Foreskin fibroblast (primary cell): ENCODE measurements at places on chromosomes 6 and 20.

DNA sequence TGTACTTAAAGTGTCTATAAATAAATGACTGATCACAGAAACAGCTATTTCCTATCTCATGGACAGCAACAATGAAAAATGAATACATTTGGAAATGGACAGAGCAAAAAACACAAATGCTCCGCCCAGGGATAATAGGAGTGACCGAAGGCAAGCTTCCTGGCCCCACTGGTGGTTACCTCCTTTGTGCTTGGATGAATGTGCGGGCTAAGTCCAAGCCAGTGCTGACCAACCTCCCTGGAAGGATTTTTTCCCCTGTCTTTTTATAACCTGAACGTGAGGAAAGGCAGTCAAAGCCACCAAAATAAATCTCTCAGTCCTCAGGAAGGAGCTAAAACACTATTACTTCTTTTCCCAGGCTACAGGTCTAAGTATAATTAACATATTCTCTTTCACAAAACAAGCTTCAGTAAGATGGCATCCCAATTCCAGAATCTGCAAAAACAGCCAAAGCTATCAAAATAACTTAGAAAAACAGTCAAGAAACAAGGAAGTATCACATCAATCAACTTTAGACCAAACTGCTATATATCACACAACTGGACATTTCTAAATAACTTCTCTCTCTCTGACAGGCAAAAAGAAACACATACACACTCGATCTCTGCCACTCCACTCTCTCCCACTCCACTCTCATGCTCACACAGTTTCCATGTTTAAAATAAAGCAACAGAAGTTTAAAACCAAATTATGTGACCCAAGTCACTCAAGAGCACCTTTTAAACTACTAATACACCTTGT, 10.0 kb downstream of the KIF16B start:
- no peak for DNase-seq

GRCh38 chr20:12482661-12483060, 526.1 kb upstream of the SPTLC3 start:
- no peak for DNase-seq

DNA sequence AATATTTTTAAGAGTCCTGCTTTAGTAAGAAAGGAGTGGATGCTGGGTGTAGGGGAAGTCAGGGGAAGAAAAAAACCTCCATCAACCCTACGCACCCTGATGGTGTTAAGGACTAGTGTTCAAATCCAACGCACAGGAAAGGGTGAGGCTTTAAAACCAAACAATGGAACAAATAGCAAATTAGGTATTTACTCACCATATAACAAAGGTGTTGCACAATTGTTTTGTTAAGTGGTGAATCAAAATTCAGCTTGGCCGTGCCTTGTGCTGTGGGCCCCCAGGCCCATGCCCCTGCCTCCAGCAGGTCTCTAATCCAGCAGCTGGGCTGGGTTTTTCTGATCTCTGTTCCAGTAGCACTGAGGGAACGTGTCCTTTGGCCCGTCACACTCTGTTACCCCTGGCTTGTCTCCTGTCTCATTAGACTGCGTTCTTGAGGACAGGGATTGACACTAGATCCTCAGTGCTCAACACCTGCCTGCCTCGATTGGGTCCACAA, 11.8 kb downstream of the FAM83D start:
- no peak for DNase-seq

GRCh38 chr6:139640448-139640847, 266.0 kb upstream of the CITED2 start:
- DNase-seq = no peak

- no peak for DNase-seq
These were observed 192.3 kb upstream of the MANEA start for GRCh38 chr6:95384988-95385387.

GRCh38 chr20:63124092-63124781, 91.7 kb downstream of the YTHDF1 start:
- DNase-seq = peak; percentile 12

DNA sequence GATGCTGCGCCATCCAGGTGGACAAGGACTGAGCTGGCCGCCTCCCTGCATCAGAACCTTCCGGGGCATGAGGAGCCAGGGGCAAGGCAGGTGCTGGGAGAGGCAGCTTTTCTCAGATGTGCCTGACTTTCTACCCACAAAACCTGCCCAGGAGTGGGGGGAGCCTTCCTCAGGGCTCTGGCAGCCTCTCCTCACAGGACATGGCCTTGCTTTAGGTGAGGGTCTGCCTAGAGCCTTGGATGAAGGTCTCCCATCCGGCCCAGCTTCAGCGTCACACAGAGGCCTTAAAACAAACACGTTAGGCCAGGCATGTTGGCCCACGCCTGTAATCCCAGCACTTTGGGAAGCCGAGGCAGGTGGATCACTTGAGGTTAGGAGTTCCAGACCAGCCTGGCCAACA, 7.4 kb downstream of the BCAS4 start:
- DNase-seq = no peak

- DNase-seq = no peak
These were observed 71.6 kb downstream of the SH3BGRL2 start for GRCh38 chr6:79702691-79703090.
